NCI-H1417 (cell line): ENCODE measurements at places on chromosomes 2 and 18.

DNA sequence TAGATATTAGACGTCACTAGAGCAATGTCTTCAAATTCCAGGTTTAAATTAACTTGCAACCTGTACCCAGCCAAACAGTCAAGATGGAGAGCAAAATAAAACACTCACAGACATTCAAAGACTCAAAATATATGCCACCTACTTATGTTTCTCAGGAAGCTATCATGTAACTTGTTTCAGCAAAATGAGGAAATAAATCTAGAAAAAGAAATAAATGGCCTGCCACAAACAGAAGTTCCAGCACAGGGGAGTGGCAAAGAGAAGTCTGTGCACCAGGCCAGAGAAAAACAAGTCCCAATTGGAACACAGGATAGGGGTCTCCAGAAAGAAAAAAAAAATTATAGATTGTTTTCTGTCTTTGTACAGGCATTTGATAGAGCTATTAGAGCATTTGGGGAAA, 96.7 kb downstream of the LRP2 start:
- DNase-seq: no peak

GRCh38 chr2:218745559-218746469, 35.2 kb downstream of the TTLL4 start:
- DNase-seq: no peak

DNA sequence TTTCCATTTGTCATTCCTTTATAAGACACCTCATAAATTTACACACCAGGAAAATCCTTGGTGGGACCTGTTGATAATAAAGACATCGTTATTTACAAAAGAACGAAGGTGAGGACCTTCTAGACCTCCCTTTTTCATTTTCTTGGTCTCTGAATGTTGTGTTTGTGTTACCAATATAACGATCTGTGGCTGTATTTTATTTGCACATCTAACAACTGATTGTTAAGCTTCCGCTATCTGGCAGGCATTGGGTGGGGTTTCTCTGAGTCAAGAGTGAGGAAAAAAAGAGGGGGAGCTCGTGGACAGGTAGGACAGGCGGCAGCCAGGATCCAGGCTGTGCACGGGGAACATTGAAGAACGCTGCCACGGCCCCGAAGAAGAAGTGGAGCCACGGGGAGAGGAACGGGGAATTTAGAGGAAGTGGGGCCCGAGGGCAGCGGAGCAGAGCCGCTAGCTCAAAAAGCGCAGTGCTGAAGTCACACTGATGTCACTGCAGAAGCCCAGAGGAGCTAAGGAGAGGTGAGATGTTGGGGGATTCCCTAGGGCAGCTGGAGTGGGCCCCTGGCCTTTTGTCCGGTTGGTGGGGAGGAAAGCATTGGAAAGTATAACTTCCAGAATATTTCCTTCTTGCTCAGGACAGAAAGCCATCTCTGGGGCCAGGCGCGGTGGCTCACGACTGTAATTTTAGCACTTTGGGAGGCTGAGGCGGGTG, 20.9 kb upstream of the DNMT3A start:
- peak; percentile 69 for DNase-seq

DNA sequence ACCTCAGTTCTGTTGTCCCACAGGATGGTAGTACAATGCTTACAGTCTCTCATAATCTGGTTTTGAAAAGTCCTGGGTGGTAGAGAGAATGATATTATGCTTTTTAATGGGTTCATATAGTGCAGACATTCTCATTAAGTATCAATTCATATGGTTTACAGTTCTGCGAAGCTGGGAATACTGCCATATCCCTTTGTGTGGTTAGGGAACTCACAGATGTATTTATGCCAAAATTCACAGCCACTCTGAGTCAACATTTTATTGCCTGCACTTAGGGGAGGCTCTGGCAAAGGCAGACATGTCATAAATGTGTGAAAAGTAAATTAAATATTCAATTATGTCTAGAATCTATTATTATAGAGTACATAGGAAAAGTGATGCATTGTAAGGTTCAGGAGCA, 808.2 kb downstream of the SUCLG1 start:
- no peak for DNase-seq

DNA sequence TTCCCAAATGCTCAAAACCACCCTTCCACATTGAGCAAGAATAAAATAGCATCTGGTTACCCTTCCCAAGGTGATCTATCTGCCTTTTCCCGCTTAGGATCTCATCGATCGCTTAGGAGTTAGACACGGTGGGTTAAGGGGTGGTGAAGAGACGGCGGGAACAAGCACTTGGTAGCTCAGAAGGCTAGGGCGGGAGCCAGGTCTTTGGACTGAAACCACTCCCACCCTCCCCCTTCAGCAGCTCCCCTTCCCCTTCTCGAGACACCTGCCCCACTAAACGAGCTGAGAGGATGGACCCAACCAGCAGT, 513 bp downstream of the THOC1 start:
- DNase-seq: peak; percentile 93

GRCh38 chr2:103002954-103003353, 241.1 kb downstream of the TMEM182 start:
- no peak for DNase-seq

GRCh38 chr2:138496096-138496651, 5.4 kb upstream of the SPOPL start:
- DNase-seq: no peak

DNA sequence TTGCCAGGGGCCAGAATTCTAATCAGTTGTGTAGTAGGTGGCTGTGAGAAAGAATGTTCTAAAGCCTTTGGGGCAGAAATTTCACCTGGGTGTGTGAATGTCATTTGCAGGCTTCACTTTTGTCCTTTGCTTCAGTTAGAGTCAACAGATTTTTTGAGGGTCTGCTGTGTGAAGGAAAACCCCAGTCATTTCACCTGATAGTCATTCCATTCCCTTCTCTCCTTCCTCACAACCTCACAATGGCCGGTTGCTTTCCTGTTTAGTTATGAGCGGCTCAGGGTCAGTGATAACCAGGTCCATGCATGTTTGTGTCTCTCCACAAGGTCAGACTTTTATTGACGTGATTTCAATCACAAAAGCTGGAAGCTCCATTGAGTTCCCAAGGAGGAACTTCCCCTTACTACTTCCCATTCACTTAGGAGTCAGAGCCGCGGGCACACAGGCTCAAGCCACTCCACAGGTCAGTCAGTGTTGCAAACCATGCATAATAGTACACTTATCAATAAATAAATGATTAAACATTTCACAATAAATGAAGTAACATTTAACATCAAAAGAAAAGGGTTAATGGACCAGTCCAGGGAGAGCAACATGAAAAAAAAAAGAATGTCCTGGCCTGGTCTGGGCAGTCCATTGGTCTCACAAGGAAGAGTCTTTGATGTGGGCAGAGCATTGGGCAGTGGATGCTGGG, 74.3 kb downstream of the NPAS2 start:
- no peak for DNase-seq

GRCh38 chr18:79387615-79388014, 8.1 kb upstream of the NFATC1 start:
- DNase-seq: no peak

GRCh38 chr2:100409975-100410647, 7.4 kb downstream of the CHST10 start:
- DNase-seq: no peak

DNA sequence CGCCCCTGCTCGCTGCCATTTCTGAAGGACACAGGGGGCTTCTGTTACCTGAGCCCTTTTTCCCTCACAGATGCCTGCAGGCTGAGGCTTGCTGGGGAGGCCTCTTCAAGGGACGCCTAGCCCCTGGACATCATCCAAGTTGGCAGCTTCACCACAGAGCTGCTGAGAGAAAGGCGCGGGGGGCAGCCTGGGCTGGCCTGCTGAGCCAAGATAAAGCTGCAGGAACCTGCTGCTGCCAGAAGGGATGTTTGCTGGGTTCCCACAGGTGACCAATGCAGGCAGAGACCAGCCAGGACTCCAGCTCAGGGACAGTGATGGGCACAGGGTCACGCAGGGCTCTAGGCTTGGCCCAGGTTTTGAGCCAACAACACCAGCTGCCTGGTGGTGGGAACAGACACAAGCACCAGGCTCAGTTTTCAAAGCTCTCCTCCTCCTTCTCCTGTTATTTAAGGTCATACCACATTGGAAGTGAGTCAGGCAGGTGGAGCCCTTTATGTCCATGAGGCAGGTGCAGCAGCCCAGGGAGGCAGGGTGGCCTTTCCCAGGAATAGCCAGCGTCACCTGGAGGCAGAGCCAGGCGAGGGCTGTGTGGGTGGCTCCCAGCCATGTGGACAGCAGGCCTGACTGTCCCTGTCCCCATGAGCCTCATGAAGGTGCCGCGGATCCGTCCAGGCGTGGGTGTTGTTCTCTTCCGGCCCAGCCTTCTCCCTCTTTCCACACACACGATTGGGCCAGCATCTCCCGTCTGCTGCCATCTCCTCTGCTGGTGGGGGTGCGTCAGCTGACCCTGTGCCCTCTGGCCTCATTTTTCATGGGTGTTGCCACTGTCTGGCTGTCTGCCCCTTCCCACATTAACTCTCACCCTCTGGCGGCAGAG, 515.5 kb upstream of the MYT1L start:
- peak; percentile 77 for DNase-seq

- peak; percentile 36 for DNase-seq
Observed at GRCh38 chr18:59202258-59202820, 17.6 kb upstream of the GRP start.

- DNase-seq: no peak
Observed at GRCh38 chr2:236627193-236627592, 57.6 kb downstream of the ACKR3 start.

GRCh38 chr2:176140513-176141317, 10.6 kb upstream of the HOXD4 start:
- peak; percentile 84 for DNase-seq

DNA sequence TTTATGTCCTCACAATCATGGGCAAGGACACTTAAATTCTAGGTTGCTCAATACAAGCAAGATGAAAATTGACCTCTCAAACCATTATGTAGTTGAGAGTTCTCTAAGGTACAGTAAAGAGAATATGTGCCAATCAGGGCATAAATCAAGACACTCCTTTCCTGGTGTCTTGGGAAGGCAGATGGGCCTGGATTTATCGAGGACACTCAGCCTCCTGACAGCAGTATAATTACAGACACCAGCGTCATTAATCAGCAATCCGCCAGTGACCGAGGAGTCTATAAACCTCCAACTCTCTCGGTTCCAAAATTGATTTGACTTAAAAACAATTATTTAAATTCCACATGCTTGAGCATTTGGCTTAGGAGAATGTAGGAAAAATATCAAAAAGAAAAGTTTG, 75.7 kb upstream of the DAPL1 start:
- no peak for DNase-seq

DNA sequence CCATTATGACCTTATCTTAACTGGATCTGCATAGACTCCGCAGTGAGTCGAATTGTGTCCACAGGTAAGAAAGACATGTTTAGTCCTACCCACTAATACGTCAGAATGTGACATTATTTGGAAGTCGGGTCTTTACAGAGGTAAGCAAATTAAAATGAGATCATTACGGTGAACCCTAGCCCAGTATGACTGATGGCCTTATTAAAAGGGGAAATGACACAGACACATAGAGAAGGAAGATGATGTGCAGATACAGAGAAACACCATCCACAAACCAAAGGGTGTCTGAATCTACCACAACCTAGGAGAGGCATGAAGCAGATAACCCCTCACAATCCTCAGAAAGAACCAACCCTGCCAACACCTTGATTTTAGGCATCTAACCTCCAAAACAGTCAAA, 135.6 kb downstream of the GALNT1 start:
- DNase-seq: no peak

GRCh38 chr18:40019797-40020392, 1935.1 kb upstream of the PIK3C3 start:
- no peak for DNase-seq

- DNase-seq: no peak
Observed at GRCh38 chr2:98448441-98449145, 3.9 kb downstream of the INPP4A start.

DNA sequence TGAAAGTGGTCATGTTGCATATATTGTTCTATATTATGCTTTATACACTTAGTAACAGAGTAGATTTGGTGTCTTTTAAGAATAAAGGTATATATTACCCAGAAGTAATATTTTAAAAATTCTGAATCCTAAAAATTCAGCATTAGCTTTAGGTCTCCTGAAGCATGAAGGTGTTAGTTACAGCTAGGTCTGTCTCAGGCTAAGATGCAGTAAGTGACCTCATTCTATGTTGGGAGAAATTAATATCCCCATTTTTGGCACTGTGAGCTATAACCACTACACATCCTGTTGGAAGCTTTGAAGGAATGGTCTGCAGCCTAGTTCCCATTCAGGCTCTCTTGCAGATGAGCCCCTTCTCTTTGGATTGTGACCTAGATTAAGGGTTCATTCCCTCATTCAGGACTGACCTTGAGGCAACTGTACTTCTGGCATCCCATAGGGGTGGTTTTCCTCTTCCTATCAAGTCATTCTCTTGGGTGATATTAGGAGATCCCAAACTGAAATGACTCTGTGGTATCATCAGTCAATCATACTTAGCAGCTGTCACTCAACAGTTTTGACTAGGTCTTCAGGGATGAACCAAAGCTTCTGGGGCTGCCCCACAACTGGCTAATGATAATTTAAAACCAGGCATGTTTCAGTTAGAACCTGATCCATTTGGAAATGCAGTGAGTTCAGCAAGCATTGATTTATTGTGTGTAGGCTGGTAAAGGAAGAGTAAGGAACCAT, 117.7 kb downstream of the GPD2 start:
- no peak for DNase-seq

DNA sequence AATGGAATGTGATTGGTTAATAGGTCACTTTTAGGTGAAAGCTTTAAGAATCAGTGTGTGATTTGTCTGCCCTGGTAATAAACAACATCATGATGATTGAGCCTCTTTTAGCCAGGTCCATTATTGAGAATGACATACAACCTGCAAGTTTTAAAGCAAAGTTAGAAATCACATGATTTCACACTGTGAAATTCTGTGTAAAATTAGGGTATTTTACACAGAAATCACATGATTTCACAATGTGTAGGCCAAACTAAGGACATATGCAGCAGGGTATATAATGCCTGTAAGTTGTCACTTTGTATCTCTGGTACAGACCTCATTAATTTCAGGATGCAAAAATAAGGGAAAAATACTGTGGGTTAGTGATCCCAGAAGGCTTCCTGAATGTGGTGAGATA, 16.7 kb downstream of the PSMD14 start:
- no peak for DNase-seq

- DNase-seq: no peak
Observed at GRCh38 chr2:29323961-29324360, 208.7 kb downstream of the CLIP4 start.

- DNase-seq: no peak
Observed at GRCh38 chr2:128198656-128199055, 107.7 kb downstream of the UGGT1 start.

GRCh38 chr2:1656326-1656960, 87.9 kb downstream of the PXDN start:
- no peak for DNase-seq

- no peak for DNase-seq
Observed at GRCh38 chr18:4077204-4077603, 377.9 kb downstream of the DLGAP1 start.
